ENCODE measurements at places on chromosomes 7 and 10. TPM values are rescaled to one million over a fixed set of nuclear protein-coding genes. Genes with fewer than 3 reads are reported as not detected.

The MPLKIP gene
- total RNA-seq = 41.5 TPM

The LBX1 gene
- total RNA-seq = not detected

The TIMM23 gene
- total RNA-seq = 42.7 TPM

The BHLHA15 gene
- not detected for total RNA-seq

The UNCX gene
- total RNA-seq = not detected

The PARD3 gene
- total RNA-seq = 0.55 TPM

The VTI1A gene
- total RNA-seq = 43.2 TPM

The GJD4 gene
- not detected for total RNA-seq

The SLC18A2 gene
- 0.17 TPM for total RNA-seq

The SUGCT gene
- 0.44 TPM for total RNA-seq

The NACAD gene
- 0.11 TPM for total RNA-seq

The ARHGAP22 gene
- total RNA-seq = 0.30 TPM

- DNase-seq = no peak
- H3K27ac ChIP-seq = no peak overlapping the region
- H3K27me3 ChIP-seq = no peaks in the 10 kb centered on the region
- H3K36me3 ChIP-seq = no peaks in the 10 kb centered on the region
- no peak overlapping the region for H3K4me3 ChIP-seq
- H3K4me1 ChIP-seq = no peaks in the 10 kb centered on the region
Measured at GRCh38 chr7:80851896-80852476, 66.9 kb downstream of the SEMA3C start.

DNA sequence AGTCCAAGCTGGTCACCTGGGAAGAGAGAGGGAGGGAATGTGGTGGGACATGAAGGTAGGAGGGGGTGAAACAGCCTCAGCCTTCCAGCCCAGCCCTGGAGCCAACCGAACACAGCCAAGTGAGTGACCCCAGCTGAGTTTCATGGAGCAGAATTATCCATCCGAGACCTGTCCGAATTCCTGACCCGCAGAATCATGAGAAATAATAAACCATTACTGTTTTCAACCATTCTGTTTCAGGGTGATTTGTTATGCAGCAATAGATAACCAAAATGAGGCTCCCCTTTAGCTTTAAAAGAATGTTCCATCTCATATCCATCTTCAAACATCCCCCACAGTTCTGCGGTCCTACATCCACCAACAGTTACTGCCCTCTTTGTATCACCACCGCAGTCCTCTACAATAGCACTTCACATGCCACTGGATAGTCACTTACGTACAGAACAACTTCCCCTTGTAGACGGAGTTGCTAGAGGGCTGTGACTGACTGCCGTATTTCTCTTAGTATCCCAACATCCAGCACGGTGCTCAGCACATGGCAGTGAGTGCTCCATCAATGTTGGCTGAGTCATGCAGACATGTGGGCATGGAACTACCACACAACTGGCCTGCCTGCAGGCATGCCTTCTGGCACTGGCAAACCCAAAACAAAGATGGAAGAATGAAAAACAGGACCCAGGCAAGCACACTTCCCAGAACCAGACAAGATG is 18.5 kb downstream of the KIAA1549 start:
- H3K27ac ChIP-seq = no peak overlapping the region
- H3K4me3 ChIP-seq = no peak overlapping the region
- DNase-seq = no peak
- peaks cover 11% of the 10 kb centered on the region for H3K27me3 ChIP-seq
- no peaks in the 10 kb centered on the region for H3K36me3 ChIP-seq
- H3K4me1 ChIP-seq = peaks cover 2% of the 10 kb centered on the region

- H3K4me3 ChIP-seq = no peak overlapping the region
- peaks cover 5% of the 10 kb centered on the region for H3K36me3 ChIP-seq
- no peak overlapping the region for H3K27ac ChIP-seq
- H3K4me1 ChIP-seq = peaks cover 10% of the 10 kb centered on the region
- no peak for DNase-seq
Measured at GRCh38 chr10:102467971-102468438, 16.7 kb upstream of the C10orf95 start.

DNA sequence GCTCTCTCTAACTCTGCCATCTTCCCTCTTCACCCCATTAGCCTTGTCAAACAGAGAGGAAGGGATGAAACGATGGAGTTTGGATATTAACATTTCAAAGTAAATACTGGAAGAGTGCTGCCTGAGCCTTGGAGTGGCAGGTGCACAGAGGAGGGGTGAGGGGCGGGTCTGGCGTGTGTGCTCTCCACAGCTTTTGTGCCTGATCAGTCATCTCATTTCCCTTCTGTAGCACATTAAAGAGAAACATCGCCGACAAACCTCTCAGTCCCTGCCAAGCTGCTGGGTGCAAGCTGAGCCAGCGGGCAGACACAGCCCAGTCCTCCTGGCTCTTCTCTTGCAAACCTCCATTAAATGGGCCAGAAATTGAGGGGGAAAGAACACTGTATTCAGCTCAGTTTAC is 76.2 kb downstream of the SLIT1 start:
- H3K36me3 ChIP-seq = no peaks in the 10 kb centered on the region
- peaks cover 24% of the 10 kb centered on the region for H3K27me3 ChIP-seq
- no peak overlapping the region for H3K27ac ChIP-seq
- no peak for DNase-seq
- H3K4me3 ChIP-seq = no peak overlapping the region

GRCh38 chr10:77533887-77534278 is 103.7 kb downstream of the KCNMA1 start:
- DNase-seq = no peak
- H3K27ac ChIP-seq = no peak overlapping the region
- peaks cover 24% of the 10 kb centered on the region for H3K27me3 ChIP-seq
- H3K4me1 ChIP-seq = no peaks in the 10 kb centered on the region
- no peak overlapping the region for H3K4me3 ChIP-seq

DNA sequence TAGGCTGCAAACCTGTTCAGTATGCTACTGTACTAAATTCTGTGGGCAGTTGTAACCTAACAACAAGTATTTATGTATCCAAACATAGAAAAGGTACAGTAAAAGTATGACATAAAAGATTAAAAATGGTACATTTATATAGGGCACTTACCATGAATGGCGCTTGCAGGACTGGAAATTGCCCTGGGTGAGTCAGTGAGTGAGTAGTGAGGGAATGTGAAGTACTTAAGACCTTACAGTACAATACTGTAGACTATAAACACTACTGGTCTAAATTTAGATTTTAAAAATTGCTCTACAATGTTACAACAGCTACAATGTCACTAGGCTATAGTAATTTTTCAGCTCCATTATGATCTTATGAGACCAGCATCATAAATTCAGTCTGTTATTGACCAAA is 146.0 kb upstream of the GNAI1 start:
- no peaks in the 10 kb centered on the region for H3K36me3 ChIP-seq
- no peaks in the 10 kb centered on the region for H3K27me3 ChIP-seq
- H3K4me3 ChIP-seq = no peak overlapping the region
- no peaks in the 10 kb centered on the region for H3K4me1 ChIP-seq
- no peak for DNase-seq
- H3K27ac ChIP-seq = no peak overlapping the region

DNA sequence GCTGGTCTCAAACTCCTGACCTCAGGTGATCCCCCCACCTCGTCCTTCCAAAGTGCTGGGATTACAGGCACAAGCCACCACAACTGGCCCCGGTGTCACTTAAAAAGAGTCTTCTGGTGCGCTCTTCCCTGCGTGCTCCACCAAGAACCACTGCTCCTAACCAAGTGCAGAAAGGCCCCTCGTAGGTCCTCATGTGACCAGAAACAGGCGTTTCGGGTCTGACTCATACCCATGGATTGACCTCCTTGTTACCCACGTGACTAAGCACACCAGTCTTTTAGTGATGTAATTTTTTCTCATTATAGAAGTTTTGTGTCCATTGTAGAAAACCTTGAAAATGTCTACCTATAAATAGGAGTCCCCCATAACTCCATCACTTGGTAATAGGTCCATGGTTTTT is 13.9 kb downstream of the FKBP6 start:
- H3K27me3 ChIP-seq = peaks cover 6% of the 10 kb centered on the region
- no peaks in the 10 kb centered on the region for H3K36me3 ChIP-seq
- H3K4me3 ChIP-seq = no peak overlapping the region
- DNase-seq = no peak

- H3K27ac ChIP-seq = no peak overlapping the region
- H3K36me3 ChIP-seq = peaks cover 17% of the 10 kb centered on the region
- no peaks in the 10 kb centered on the region for H3K27me3 ChIP-seq
Measured at GRCh38 chr7:23709081-23709750, 803 bp upstream of the STK31 start.

Measured in activated naive CD8-positive, alpha-beta T cell treated with anti-CD3 and anti-CD28 coated beads, Interleukin-2, amount 10 ng/mL, durations not matched to agents 7 days and 5 days (primary cell).